Femur (tissue), 1 donor: ENCODE measurements at places on chromosomes 2 and 18.

DNA sequence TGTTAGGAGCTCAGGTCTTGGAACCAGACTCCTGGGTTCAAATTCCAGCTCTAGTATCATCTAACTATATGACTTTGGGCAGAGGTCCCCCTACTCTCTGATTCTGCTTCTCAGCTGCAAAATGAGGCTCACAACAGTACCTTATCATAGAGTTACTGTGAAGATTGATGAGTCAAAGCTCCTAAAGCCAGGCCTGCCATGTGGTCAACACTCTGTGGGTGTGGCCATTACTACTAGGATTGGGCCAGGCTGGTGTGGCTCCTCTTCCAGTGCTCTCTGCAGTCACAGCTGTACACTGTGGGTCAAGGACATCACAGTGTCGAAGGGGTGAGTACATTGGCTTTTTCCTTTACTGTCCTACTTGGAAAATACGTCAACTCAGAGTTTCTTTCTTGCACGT lies 22.6 kb downstream of the CAPN13 start:
- DNase-seq: no peak

DNA sequence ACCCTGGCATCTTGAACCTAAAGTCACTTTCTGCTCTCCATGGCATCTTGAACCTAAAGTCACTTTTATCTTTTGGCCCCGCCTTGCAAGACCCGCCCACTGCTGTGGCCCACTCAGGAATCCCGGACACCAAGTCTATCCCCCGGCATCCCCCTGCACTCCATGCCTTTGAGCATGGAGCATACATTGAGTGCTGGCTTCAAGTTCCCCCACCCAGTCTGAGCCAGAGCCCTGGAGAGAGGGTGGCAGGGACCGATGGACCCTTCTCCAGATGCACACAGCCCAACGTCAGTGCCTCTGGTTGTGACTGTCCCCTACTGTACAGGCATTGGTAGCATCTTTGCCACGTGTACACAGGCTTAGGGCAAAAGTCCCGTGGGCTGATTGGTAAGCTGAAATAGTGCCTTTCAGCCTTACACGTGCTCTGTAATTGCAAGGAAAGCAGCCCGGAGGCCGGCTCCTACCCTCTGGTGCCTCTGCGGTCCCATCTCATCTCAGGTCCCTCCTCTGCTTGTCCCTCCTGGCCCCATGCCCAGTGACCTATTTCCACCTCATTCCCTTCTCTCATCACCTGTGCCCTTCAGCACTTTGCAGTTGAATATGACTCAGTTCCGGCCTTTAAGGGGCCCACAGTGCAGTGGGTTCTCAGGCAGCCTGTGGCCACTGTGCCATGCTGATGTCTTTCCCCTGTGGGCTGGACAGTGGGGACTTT lies 154.0 kb downstream of the INHBB start:
- DNase-seq: no peak

DNA sequence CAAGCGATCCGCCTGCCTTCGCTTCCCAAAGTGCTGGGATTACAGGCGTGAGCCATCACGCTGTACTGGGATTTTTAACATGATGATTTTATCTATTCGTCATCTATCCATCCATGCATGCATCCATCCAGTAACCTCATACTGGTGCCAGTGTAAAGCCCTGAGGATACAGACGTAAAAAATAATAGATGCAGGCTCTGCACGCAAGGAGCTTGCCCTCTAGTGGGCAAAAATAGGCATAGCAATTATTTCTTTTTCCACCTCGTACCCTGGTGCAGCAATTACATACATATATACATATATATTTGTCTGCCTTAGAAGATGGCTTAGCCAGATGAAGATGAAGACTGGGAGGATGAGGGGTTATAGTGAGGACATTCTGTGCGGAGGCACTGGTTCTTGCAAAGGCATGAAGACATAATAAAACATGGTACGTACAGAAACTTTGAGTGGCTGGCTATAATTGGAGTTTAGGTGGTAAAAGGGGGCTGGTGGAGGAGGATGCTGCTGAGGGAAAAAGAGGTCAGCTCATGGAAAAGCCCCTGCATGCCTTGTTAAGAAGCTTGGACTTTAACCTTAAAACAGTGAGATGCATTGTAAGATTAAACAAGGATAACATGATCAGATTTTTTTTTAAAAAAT lies 19.6 kb upstream of the RPIA start:
- DNase-seq: no peak

- no peak for DNase-seq
These were observed 6.2 kb upstream of the SDC1 start for GRCh38 chr2:20231159-20231558.

GRCh38 chr2:100971221-100971620 lies 30.9 kb upstream of the RPL31 start:
- DNase-seq: no peak

GRCh38 chr18:12038082-12038638 lies 55.5 kb upstream of the ANKRD62 start:
- DNase-seq: no peak

DNA sequence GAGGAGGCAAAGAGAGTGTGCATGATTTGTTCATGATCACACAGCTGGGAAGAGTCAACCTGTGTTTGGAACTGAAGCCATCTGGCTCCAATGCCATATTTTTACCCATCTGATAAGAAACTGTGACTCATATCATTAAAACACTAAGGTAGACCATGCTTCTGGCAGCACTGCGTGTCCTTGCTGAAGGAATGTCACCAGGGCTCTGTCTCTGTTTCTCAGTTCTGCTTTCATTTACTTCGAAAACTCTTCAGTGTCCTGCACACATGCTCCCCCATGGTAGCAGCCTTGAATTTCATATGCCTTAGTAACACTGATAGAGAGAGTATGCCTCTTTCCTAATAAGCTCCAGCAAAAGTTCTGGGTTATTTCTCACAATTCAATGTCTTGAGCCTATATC lies 830.4 kb downstream of the DCDC2C start:
- no peak for DNase-seq

DNA sequence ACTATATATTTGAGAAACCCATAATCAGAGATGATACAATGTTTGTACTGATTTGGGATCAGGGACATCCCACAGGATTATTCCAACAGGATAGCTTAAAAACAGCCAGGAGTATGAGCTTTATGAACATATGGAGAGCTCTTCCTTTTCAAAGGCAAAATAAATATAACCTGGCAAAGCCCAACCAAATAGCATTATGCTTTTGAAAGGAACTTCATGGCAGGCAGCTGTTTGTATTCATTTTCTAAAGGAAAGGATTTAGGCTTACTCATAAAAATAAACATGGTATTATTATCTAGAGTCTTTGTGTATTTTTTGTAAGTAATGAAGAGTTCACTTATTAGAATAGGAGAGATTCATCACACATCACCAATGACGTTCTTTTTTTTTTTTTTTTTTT lies 44.4 kb downstream of the CCDC195 start:
- DNase-seq: no peak

- DNase-seq: no peak
These were observed 327.9 kb downstream of the CLIP4 start for GRCh38 chr2:29443151-29443550.

- DNase-seq: no peak
These were observed 76.2 kb upstream of the YWHAQ start for GRCh38 chr2:9707008-9707407.

DNA sequence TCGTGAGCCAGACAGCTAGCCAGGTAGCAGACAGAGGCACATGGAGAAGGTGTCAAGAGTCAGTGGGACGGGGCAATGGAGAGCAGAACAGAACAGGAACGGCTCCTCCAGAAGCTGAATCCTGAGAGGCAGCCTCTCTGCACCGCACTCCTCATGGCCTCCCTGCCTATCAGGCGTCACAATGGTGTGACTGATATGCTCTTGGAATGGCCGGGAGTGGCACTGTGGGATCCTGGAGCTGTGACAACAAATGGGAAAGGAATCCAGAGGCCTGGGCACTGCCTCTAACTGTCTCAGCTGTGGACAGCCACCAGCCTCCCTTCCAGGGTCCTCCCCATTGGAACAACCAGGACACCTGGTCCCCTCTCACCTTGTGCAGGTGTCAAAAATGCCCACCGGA lies 89.1 kb upstream of the ID2 start:
- no peak for DNase-seq

GRCh38 chr2:57828221-57828620 lies 218.4 kb upstream of the VRK2 start:
- DNase-seq: no peak

- no peak for DNase-seq
These were observed 73.3 kb upstream of the SP3 start for GRCh38 chr2:174038462-174038861.

DNA sequence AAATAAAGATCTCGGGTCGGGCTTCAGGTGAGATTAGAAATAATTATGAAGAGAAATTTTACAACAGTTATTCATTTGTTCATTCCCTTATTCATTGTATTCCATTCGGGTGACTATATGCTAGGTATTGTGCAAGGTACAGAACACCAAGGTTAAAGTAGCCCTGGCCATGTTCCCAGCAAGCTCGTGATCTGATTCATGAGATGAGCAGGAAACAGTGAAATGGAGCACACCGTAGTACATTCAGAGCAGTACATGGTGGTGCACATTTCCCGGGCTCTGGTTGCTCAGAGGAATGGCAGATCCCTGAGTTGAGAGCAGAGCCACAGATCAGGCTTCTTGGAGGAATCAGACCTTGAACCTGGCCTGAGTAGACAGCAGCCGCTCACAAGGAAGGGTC lies 87.7 kb downstream of the PRKRA start:
- no peak for DNase-seq

- no peak for DNase-seq
These were observed 294.7 kb upstream of the LRP1B start for GRCh38 chr2:142425551-142425950.

DNA sequence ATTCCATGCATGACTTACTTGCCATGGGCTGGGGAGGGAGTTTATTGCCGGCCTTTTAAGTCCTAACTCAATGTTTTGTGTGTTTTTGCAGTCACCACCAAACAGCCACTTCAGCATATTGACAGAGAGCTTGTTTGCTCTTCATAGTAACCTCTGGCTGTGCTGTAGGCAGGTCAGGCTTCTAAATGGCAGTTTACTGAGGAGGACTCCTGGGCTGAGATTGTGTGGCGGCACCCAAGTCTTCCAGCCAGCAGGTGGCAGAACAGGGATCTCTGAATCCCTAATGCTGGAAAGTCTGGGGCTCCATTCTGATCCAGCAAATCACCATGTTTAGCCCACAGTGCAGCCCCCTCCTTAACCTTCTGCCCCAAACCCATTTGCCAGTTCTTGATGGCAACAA lies 121.2 kb downstream of the CAPN13 start:
- peak; percentile 14 for DNase-seq

- no peak for DNase-seq
These were observed 472.7 kb upstream of the TRIB2 start for GRCh38 chr2:12244070-12244469.

DNA sequence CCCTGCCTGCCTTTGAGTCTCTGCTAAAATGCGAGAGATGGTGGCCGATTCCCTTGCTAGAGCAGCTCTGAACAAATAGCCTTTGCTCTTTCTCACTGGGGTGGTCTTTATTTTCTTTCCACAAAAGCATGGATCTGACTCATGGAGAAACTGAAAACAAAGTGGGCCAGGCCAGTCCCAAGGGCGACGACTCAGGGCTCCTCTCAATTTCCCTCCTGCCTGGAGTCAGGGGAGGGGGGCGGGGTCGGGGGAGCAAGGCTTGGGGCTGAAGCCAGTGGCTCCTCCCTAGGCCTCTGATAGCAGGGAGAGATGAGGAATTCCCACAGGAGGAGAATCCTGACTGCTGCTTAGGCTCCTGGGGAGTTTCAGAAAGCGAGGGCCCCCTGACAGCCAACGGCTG lies 17.1 kb upstream of the IL1R2 start:
- no peak for DNase-seq

DNA sequence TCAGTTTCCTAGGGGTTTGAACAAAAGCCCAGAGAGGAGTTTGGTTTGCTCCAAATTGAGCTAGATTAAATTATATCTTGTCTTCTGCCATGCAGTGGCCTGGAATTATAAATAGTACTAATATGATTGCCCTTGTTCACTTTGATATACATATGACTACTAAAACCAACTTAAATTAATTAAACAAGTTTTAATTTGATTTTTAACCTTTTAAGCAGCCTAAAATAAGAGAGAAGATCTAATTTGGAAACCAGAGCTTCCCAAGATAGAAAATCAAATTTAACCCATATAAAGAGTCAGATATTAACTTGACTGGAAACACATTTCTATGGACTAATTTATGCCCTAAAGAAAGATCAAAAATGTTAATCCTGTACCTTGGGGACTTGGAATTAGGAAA lies 444.5 kb upstream of the SLC8A1 start:
- no peak for DNase-seq

DNA sequence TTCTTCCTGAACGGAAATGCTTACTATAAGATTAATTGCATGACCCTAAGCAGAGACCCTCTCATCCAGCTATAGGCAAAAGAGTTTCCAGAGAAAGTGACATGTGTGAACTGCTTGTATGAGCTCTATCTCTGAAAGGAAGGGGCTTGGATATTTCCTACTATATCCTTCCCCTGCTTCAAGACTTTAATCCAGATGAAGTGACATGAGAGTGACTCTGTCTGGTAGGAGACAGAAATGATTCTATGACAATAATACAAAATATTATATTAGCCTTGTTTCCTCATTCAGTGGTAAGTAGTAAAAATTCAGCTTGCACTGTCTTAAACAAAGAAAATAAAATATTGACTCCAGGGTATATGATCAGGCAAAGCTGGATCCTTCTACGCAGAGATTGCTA lies 37.5 kb downstream of the NABP1 start:
- no peak for DNase-seq

DNA sequence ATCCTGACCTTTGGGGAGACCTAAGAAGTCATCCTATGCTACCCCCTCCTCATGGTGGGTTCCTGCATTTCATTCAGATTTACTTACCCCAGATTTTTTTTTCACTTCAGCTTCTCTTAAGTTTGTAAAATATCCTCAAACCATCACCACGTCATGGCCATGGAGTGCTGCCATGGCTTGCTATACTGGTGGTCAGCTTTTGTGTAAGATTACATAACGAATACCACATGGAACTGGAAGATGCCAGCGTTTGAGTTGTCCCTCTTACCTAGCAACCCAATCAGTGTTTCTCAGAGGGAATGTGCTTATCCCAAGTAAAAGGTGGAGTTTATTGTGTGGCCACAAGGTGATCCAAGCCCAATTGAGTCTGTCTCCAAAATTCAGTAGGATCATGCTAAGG lies 148.6 kb upstream of the ALPP start:
- no peak for DNase-seq

DNA sequence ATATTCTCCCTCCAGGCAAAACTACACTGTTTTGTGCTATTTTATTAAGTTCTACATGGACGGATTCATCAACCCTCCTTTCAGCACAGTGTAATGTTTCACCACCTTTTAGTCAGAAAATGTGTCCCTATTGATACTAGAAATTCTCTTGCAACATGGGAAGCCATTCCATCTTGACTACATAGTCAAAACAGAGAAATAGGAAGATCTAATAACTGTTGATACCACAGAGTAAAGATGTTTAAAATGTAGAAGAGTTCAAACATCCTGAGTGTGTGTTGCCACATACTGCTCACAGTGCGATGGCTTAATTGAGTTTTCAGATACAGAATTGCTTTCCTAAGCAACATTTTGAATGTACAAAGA lies 492.2 kb upstream of the RAB12 start:
- no peak for DNase-seq

- no peak for DNase-seq
These were observed 60.9 kb upstream of the TWIST2 start for GRCh38 chr2:238786792-238787490.
